ENCODE measurements at places on chromosomes 13 and 19.

- no peak for DNase-seq
These were observed 13.7 kb upstream of the SLC35E1 start for GRCh38 chr19:16585808-16586476.

DNA sequence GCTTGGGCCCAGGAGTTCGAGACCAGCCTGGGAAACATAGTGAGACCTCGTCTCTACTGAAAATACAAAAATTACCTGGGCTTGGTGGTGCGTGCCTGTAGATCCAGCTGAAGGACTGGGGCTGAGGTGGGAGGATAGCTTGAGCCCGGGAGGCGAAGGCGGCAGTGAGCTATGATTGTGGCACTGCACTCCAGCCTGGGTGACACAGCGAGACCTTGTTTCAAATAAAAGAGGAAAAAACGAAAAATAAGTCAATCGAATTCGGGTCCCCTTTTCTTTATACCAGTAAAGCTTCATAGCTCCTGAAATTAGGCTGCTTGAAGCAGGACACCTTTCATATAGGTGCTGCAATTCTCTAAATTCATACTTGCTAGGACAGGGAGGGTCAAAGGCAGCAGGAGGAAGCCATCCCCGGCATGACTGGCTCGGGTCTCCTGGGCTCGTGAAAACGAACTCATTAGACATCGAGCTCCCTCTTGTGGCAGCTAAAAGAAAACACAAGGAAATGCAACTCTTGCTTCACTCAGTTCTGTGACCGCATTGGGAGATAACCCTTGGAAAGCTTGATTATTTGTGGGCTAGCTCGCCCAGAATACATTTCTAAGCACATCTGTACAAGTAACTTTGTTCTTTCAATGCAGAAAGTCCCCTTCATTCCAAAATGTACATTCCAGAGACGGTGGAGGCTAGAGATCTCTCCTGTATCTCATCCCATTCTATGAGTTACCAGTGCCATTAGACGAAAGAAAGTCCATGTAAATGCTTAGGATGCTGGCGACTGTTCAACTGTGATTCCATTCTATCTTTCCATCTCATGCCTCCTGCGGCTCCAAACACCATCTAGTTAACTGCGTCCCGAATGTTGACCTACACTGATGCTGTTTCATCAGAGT, 16.8 kb downstream of the FPR2 start:
- DNase-seq = peak; percentile 38

DNA sequence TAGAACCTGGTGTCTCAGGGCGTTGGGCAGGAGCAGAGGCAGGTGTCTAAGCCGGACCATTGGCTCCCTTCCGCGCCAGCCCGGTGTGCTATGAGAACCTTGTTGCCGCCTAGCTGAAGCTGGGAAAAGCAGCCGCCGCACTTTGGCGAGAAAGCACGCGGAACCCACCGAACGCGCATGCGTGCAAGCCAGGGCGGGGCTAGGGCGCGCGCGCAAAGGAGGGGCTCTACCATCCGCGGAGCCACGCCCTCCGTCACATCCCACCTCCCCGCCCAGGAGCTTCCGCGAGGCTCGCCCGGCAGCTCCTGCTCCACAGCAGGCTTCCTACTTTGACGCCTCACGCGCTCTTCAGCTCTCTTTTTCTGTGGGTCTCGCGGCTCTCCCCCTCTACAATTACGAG, 51.3 kb downstream of the WDR87 start:
- no peak for DNase-seq

DNA sequence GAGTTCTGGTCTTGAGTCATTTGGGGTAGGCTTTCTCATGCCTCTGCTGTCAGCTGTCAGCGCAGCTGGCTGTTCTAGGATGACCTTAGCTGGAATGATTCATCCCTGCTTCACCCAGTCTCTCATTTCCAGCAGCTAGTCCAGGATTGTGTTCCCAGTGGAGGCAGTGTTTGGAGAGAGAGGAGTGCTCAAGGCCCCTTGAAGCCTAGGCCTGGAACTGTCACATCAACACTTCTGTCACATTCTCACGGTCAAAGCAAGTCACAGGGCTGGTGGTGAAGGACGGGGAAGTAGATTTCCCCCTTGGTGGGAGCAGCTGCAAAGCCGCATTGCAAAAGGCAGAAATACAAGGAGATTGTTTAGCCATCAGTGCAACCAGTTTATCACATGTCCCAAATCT, 15.2 kb downstream of the TPT1 start:
- DNase-seq = no peak

GRCh38 chr13:97189928-97190327, 32.2 kb upstream of the MBNL2 start:
- DNase-seq = no peak

GRCh38 chr19:48842789-48843162, 6.5 kb upstream of the HSD17B14 start:
- DNase-seq = no peak

GRCh38 chr13:66492479-66492878, 737.7 kb downstream of the PCDH9 start:
- DNase-seq = no peak

DNA sequence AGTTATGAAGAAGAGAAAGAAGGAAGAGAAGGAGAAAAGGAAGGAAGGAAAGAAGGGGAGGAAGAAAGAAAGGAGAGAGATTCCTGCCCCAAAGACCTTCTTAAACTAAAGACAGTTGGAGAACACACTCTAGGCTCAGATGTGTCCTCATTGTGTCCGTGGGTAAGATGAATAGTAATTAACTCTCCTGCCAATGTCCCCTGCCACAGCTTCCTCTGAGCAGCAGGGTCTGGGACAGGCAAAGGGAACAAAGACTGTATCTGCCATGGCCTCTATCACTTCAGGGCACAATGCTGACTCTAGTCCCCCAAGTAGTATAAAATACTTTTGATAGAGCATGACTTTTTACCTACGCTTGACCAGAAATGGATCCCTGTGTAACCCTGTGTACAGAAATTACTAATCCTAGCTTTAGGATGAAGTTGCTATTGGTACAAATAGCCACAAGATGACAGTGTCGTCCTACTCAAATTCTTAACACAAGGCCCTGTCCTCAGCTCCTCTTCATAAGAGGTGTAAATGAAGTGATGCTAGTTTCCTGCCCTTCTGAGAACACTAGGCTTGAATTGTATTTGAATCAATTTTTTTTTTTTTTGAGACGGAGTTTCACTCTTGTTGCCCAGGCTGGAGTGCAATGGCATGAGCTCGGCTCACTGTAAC, 186.2 kb upstream of the GPR12 start:
- DNase-seq = no peak

DNA sequence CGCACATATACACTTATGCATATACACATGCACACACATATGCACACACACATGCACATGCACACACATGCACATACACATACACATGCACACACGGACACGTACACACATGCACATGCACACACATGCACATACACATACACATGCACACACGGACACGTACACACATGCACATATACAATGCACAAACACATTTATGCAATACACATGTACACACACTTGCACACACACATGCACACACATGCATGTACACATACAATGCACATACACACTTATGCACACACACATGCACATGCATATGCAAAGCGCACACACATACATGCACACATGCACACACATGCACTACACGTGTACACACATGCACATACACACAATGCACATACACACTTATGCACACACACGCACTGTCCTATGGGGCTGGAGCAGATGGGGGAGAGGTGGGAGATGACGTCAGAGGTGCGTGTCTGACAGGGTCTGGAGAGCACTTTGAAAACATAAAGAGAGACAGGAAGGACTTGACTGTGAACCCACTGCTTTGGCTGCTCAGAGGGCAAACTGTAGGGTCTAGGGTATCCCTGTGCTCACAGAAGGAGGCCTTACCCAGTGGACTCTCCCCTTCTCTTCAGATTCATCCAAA, 108.2 kb downstream of the UQCRFS1 start:
- DNase-seq = no peak

GRCh38 chr13:51278426-51279130, 56.4 kb downstream of the FAM124A start:
- no peak for DNase-seq

DNA sequence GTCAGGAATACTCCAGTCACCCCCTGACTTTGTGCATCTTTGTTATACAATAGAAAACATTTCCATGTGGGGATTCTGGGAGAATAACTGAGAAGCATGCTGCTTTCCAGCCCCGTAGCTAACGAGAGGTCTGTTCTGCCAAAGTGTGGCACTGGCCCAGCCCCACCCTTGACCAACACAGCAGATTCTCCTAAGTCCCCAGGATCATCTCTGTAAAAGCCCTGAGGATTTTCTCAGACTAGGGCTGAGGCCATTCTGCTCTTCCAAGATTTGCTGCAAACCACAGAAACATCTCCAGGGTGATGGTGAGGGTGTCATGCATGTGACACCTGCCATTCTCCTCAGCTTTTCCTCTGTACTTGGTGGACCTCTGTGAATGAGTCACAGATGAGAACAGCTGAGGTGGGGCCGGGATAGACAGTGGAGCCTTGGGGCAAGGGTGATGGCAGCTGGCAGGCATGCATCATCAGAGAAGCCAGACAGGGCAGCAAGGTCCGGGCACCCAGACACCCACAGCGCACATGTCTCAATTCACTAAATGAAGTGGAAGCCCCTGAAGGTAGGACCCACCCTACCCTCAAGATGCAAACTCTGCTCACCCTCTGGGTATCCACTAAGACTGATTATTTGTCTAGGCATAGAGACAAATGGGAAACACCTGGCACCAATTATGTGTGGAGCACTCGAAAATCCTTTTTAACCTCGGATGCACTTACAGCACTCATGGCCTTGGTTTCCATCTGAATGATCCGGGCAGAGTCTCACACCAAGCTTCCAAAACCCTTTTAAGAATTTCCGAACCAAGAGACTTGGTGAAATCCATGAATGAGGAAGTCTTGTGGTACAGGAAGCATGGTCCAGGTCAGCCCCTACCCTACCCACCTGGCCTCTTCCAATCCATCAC, 20.1 kb upstream of the DOCK9 start:
- no peak for DNase-seq

DNA sequence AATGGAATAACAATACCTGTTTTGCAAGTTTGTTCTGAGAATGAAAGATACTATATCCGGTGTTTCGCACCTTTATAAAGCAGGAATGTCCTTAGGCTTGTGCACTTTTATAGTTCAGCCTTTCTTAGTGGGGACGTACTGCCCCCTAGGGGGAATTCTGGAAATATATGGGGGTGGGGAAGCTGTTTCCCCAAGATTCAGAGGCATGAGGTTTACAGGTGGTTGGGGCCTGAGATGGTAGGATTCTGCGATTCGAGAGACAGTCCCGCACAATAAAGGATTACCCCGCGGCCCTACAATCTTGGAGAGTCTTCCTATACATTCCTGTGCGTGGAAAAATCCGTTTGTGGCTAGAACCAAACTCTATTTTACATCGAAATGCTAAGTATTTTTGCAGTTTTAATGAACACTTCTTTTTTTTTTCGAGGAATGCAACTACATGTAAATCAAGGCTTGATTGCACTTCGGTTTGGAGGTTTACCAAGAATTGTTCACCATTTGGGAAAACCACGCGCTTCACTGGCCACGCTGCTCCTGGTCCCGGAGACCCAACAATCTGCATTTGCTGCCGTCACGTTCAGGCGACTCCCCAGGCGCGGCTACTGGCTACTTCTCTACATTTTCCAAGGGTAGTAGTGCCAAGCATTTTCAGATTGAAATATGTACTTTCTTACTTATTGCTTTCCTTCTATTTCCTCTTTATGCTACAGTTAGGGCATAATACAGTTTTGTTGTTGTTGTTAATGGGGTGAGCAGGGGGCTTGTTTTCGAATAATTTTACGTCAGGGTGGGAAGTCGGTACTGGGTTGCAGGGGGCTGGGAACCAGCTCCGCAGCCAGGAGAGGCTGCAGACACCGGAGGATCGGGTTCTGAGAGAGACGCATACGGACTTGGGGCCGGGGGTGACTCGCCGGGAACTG, 830 bp downstream of the NEK5 start:
- DNase-seq = no peak

GRCh38 chr13:32281096-32281495, 34.1 kb downstream of the ZAR1L start:
- DNase-seq = no peak

DNA sequence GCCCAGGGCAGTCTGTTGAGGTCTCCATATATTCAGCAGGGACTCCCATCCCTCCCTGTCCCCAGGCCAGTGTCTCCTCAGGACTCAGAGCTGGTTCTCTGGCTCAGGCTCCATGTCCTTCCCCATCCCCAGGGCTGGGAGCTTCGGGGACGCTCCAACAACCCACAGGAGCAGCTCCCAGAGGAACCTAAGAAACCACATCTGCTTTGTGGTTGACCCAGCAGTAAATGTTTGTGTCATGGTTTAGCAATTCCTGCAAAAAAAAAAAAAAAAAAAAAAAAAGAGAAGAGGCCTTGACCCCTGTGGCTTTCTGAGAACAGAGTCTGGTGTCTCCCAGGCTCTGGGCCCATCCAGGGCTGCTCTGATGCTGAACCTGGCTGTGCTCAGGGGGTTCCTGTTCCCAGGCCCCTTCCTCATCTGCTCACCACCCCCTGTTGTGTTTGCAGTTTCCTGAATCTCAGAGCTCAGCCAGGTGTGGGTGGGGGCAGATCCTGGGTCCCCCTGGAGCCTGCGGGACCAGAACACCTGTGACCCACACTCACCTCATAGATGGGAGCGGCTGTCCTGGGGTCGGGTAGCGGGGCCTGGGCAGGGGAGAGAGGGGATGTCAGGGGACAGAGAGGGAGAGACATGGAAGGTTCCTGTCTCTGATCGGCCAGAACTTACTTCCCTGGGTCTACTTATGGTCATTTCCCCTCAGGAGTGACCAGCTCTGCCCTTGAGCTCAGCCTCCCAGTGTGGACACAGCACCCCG, 25.2 kb upstream of the CEACAM1 start:
- DNase-seq = no peak

- DNase-seq = no peak
These were observed 1721.4 kb downstream of the PCDH9 start for GRCh38 chr13:65508745-65509144.

DNA sequence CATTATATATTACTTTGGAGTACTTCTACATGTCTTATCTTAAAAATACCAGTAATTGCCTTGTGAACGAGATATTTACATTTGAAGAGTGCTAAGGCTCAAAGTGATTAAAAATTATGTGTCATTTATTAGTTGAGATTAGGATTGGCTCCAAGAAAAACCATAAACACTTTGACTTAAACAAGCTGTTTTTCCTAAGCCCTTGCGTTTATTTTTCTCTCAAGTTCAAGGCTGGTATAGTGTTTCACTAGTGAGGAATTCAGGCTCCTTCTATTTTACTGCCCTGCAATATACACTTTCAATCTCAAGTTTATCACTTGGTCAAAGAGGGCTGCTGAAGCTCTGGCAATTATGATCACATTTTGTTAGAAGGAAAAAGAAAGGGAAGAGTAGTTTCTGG, 49.9 kb downstream of the UFM1 start:
- no peak for DNase-seq

GRCh38 chr13:105721016-105721415, 814.4 kb downstream of the EFNB2 start:
- no peak for DNase-seq

Data from NK-92 treated with Interleukin-12 subunit alpha and Interleukin-12 subunit beta, amount 100 ng/mL, for 24 hours (cell line).